ENCODE measurements at places on chromosomes 12 and 14.
A peak's percentile ranks its signal among the peaks of the same experiment; 100 is the strongest.

DNA sequence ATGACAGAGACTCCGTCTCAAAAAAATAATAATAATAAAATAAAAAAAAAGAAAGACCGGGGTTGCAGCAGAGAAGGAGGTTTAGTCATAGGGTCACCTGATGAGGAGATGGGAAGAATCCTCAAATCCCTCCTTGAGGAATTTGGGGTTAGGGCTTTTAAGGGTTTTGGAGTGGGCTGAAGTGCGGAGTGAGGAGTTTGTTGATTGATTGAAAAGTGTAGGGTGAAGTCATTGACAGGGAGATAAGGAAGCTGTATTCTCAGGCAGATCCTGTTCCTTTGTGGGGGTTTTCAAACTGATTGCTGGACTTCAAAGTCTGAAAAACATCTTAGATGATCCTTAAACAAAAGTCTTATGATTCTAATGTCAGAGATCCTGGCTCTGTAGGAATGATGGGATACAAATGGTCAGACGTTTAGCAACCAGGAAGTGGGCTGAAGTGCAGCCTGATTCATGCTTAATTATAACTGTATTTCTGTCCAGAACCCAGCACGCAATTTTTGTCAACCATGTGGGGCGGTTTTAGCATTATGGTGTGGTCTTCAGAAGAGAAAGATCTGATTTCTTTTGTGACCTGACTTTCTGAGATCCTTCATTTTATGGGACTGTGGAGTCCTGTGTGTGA is 16.0 kb downstream of the FNTB start:
- DNase-seq: no peak

GRCh38 chr12:131084341-131085011 is 130.8 kb downstream of the ADGRD1 start:
- no peak for DNase-seq

DNA sequence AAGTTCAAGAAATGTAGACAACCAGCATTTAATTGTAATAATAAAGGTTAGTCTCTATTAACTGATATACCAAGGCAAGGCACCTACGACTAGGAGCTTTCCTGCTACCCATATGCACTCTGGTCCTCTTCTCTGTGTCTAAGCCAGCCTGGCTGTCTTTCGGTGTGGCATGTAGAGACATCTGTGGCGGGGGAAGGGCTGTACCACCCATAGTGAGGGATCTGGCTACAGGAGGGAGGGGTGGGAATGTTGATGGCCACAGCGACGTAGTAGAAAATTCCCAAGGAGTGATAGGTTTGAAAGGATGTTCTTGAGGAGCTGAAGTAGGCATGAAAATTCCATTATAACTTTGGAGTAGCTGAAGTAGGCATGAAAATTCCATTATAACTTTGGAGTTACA is 344.2 kb downstream of the ATP23 start:
- no peak for DNase-seq

DNA sequence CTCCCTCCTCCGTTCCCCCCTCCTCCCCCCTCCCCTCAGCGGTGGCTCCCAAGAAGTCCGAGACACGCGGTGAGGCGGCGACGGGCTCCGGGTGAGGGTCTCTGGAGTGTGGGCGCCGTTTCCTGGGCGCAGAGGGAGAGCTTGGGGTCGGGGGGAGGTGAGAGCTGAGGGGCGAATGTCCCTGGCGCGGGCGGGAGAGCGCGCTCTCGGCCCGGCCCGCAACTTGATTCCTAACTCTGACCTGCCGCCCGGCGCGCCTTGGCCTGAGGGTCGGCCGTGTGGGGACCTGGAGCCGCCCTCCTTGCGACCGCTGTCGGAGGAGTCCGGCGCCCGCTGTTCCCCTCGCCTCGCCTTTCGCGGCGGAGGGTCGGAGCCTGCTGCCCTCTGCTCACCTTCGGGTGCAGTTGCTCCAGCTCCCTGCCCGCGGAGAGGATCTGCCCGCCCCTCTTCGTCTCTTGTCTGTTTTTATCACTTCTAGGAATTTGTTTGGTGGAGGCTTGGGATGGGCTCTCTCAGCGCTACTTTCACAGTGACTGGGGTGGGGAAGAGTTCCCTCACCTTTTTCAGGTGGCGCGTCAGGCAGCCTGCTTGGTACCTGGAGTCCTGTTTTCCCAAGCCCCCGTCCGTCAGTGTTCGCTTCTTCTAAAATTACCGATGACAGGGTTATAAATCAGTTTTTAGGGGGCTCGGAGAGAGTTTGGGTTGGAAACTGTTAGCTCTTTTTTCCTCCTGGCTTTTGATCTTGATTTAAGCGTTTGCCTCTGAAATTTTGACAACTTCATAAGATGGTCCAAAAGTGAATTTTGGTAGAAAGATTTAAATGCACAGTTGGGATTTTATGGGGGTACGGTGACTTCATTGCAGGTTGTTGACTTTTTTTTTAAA is 495 bp downstream of the ADIPOR2 start:
- DNase-seq: peak; percentile 54

DNA sequence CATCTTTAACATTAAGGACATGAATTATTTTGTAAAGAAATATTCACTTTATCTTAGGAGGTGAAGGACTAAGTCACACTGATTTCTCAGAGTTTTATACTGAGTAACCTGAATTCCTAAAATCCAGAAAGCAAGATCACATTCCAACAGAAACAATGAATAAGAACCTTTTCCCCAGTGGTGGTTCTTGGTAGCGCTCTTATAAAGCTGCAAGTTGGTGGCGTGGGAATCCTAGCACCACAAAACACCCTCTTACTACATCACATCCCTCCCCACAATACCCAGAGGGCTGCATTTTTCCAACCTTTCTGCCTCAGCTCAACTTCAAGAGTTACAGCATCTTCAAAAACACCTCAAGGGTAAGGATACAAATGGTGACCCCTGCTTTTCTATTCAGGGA is 44.0 kb upstream of the SMUG1 start:
- no peak for DNase-seq

DNA sequence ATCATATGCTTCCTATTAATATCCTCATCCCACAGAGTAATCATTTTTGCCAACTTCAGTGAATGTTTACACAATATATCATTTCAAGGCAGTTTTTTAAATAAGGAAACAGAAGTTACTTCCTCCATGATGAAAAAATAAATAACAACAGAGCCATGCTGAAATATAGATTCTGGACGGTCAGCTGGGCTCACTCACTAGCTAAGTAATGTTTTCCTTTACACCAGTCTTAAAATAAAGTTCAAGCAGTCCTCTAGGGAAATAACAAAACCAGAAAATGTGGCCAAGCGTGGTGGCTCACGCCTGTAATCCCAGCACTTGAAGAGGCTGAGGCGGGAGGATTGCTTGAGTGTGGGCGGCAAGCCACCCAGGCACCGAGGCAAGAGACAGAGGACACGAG is 28.7 kb downstream of the AICDA start:
- no peak for DNase-seq

- DNase-seq: peak; percentile 9
Measured at GRCh38 chr14:40099316-40099715, 667.1 kb upstream of the FBXO33 start.

GRCh38 chr12:121781998-121782979 is 11.2 kb downstream of the RHOF start:
- peak; percentile 40 for DNase-seq

DNA sequence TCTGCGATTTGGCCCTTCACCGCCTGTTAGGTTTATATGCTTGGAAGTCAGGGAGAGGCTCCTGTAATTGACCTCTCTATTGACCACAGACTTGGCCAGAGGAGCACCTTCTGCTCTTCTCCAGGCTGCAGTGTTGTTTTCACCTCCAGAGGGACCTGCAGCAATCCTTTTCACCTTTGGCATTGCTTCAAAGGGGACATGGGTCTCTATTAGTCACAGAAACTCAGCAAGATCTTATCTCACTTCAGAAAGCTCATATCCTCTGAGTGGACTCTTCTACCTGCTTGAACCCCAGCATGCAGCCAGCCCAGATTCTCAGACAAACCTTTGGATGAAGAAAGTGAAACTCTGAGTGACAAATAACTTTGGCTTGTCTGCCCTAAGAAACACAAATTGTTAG is 339.3 kb downstream of the NRXN3 start:
- no peak for DNase-seq

DNA sequence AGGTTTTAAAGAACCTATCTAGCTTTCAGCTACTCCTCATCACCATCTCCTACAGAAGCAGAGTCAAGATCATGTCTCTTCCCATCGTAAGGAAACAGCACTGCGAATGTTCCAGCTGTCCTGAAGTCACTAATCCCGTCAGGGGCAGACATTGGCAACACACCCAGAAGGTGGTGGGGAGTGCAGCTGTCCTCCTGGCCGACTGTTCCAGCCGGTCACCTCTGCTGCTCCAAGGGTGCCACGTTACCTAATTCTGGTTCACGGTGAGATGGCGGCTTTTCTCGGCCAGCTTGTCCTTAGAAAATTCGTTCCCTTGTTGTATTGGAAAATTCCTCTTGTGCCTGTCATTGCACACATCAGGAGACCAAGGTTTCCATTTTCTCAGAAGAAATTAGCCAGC is 196.2 kb downstream of the ZFP36L1 start:
- no peak for DNase-seq

DNA sequence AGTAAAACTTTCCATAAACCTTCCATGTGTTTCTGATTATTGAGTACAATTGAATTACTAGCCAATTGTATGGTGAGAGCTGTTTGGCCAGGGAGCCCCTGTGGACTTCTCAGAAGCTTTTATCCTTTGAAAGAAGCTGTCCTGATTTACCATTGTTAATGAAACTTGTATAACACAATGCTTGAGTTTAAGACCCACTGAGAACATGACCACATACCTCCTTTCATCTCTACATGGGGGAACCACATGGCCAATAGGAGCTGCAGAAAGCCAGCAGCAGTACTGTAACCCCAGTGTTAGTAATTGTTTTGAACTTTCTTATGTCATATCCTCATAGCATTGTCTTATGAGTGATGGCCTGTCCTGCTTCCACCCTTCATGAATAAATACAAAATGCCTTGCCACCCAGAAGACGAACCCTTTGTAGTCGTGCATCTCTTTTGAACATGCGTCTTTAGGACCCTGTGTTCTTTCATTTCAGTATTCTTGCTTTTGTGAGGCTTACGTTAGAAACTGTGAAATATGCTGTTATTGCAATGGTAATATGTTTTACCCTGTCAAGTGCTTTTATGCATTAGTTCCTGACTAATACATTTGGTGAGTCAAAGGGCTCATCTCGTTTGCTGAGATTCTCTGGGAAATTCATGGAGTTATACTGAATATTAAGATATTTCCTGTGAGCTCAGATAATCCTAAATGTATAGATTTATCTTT is 815.7 kb downstream of the NRXN3 start:
- no peak for DNase-seq

DNA sequence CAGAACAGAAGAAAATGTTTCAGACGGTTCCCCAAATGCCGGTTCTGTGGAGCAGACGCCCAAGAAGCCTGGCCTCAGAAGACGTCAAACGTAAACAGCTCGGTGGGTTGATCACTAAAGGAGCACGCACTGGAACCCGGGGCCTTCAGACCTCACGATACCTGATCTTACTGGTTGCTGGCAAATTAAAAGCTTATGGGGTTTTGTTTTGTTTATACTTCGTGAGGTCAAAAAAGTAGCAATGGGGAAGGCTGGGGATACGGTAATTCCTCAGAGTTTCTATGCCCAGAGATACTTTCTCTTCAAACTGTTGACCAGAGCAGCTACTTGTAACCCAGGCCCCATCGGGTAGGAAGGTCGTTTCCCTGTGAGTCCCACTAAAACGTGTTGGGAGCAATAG is 1.7 kb downstream of the CDKN1B start:
- DNase-seq: peak; percentile 25

GRCh38 chr14:58870961-58871360 is 233.2 kb downstream of the DACT1 start:
- peak; percentile 67 for DNase-seq

DNA sequence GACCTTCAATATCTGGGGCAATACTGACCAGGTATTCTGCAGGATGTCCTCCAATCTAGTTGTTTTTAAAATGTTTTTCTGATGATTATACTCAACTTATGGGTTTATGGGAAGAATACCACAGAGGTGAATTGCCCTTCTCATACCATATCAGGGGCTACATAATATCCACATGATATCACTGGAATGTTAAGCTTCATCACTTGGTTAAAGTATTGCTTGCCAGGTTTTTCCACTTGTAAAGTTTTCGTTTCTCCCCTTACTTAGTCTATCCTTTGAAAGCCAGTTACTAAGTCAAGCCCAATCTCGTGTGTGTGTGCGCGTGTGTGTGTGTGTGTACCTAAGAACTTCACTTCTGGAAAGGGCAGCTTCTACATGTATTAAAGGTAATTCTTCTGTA is 980.9 kb upstream of the FBXO33 start:
- DNase-seq: no peak

- no peak for DNase-seq
Measured at GRCh38 chr12:24072302-24072701, 122.8 kb upstream of the SOX5 start.

- DNase-seq: no peak
Measured at GRCh38 chr14:83646228-83646627, 1883.7 kb upstream of the FLRT2 start.

DNA sequence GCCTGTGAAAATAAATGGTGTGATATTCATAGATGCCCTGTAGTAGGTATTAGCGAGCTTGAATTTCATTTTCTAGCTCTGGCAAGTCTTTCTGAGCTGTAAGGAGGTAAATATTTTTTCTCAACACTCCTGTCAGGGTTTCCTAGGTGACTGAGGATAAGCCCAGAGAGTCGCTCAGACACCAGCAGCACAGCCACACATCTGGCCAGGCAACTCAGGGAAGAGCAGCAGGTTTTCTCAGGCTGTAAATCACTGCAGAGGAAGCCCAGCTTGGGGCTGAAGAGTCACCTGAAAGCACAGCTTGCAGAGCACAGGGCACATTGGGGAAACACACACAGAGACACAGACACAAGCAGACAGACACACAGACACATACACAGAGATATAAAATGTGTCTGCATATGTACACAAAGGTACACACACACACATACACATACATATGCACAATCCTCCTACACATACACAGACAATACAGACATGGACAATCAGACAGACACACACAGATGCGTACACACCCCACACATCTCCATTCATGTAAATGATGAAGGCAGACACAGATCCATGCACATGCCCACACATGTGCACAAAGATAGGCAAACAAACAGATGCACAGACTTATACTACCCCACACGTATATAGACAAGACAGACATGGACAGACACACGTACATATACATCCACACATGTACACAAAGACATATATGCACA is 232.0 kb upstream of the TMTC1 start:
- no peak for DNase-seq

GRCh38 chr12:118356809-118357256 is 15.9 kb downstream of the TAOK3 start:
- no peak for DNase-seq

DNA sequence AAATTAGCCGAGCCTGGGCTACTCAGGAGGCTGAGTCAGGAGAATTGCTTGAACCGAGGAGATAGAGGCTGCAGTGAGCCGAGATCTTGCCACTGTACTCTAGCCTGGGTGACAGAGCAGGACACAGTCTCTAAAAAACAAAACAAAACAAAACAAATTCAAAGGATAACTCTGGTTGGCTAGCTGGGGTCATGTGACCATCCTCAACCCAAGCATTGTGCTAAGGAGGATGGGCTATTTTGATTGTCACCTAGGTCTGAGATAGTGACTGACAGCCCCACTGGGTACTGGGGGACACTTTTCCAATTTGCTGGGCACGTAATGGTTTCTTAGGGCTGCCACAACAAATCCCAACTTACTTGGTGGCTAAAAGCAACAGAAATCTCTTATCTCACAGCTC is 11.9 kb downstream of the DGLUCY start:
- no peak for DNase-seq

All from NCI-H345 (cell line).